Large intestine (tissue), 12 donors: ENCODE measurements at places on chromosomes 16 and 17. TPM values are rescaled to one million over a fixed set of nuclear protein-coding genes. Genes with fewer than 3 reads are reported as not detected.
A peak's percentile ranks its signal among the peaks of the same experiment; 100 is the strongest.

GRCh38 chr16:24729951-24730815 is 732 bp downstream of the TNRC6A start:
- no peak for DNase-seq

DNA sequence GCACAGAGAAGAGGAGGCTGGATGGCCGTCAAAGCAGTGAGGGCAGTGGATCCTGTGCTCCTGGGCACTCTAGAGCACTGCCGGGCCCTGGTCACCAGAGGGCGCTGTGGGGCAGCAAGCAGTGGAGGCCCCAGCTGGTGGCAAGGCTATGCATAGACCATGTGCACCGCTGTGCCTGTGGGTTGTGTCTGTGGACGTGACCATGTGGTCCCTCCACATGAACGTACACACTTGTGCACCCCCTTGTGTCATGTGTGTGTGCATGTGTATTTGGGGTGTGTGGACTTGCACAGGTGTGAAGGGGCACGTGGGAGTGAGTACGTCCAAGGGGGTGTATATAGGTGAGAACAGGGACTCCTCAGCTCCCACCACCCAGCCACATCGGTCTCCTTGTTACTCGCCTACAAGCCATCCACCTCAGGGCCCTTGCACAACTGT is 4.4 kb upstream of the MAP2K3 start:
- peak; percentile 77 for DNase-seq

Gene NLRP1
- polyA plus RNA-seq: 29.1 TPM

GRCh38 chr17:13864521-13864920 is 204.8 kb upstream of the COX10 start:
- no peak for DNase-seq

Gene MVP
- 128 TPM for polyA plus RNA-seq

Gene SHISA9
- polyA plus RNA-seq: 2.7 TPM
